Activated CD4-positive, alpha-beta T cell treated with anti-CD3 and anti-CD28 coated beads, Interleukin-2, amount 50 U/mL, for 4 hours (primary cell): ENCODE measurements at places on chromosomes 6 and 20.

DNA sequence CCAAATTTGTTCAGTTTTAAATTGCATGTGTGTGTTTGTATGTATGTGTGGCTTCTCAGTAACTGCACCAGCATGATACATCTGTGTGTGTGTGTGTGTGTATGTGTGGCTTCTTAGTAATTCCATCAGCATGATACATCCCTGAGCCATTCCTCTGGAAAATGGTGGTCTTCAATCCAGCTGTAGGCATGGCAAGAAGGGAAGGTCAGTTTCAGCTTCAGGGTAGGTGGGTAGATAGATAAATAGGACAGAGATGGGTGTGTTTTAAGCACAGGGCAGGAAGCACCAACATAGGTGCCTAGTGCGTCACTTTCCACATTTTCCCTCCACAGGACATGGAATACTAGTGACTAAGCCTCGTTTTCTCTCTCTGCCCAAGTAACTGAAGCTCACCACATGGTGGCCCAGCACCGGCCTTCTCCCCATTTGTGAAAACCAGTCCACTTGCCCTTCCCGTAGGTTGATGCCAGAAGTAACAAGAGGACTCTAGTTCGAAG lies 82.9 kb downstream of the RPP40 start:
- DNase-seq: no peak

DNA sequence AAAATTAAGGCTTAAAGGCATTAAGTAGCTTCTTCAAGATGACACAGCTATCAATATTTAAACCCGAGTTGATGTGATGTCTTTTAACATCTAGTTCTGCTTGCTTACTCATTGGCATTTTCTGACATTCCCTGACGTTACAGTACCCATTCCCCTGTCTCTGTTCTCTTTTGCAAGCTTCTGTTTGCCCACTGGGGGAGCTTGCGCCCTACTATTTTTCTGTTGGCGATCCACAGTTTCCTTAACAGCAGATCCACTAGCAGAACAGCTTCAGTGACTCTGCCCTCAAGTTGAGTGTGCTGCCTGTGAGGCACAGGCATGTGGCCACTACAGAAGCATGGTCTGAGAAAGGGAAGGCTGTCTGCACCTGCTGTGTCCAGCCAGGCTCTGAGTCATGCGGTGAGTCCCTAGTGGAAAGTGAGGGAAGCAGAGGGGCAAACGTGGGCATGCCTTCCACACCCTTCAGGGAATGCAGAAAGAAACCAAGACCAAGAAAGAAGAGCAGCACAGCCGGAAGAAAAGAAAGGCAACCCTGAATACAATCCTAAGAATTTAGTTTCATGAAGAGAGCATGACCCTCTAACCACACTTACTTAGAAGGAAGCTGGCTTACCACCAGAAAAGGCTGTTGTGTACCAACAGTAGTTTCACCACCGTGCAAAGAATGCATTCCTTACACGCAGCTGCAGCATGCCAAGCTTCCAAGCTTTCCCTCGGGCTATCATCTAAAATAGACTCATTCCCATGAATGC lies 97.7 kb upstream of the VGLL2 start:
- DNase-seq: no peak

GRCh38 chr20:33042983-33043730 lies 10.5 kb upstream of the BPIFB3 start:
- no peak for DNase-seq

- no peak for DNase-seq
Measured at GRCh38 chr6:23620911-23621401, 505.1 kb upstream of the NRSN1 start.

GRCh38 chr20:2330090-2330695 lies 34.4 kb downstream of the TGM3 start:
- DNase-seq: no peak
